ENCODE measurements at places on chromosomes 1 and 21.

- DNase-seq, result no peak
Observed at GRCh38 chr1:22539510-22540118, 23.7 kb upstream of the EPHA8 start.

DNA sequence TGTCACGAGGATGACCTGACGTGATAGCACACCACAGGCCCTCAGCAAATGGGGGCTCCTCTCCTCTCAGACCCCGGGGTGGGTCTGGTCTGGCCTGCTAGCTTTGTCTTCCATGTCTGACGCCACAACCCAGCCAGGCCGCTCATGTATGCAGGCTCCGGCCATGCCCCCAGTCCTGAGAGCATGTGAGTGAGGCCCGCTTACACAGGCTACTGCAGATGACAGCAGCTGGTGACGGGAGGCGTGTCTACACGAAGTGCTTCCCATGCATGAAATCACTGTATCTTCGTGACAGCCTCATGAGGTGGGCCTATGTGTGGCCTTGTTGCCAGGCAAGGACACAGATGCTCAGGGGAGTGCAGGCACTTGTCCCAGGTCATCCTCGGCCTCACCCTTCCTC is 16.4 kb downstream of the WNT4 start:
- no peak for DNase-seq

GRCh38 chr21:19433623-19434022 is 1030.0 kb upstream of the TMPRSS15 start:
- no peak for DNase-seq

DNA sequence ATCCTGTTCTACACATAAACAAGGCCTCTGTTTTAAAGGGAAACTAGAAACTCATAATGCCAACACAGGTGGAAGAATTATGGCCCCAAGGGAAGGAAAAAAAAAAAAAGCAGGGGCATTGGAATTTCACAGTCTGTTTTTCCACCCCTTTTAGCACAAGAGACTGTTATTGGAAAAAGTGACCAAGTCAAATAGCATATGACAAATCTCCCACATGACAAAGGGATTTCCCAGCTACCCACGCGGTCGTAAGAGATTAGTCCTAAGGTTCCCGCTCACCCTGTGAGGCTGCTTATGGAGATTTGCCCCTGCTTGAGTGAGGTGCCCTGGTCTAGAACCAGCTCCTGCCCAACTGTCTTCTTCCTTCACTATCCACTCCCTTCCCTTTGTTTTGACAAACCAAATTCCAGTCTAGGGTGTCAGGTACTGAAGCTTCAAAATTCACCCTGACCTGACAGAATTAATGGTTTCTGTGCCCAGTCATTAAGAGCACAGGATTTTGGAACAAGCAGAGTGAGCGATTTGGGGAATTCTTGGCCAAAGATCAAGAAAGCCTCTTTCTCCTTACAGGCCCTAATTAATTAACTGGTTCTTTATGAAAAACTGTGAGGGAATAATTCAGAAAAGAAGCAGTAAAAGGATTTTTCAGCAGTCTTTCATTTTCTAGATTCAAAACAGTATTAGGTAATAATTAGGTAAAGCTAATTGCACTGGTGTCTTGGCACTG is 107.3 kb downstream of the NMNAT2 start:
- DNase-seq, result no peak

- no peak for DNase-seq
Observed at GRCh38 chr1:185860311-185860710, 126.1 kb downstream of the HMCN1 start.

- no peak for DNase-seq
Observed at GRCh38 chr1:67945733-67946374, 104.6 kb downstream of the DIRAS3 start.

GRCh38 chr1:103905363-103905762 is 155.7 kb downstream of the AMY1C start:
- no peak for DNase-seq

DNA sequence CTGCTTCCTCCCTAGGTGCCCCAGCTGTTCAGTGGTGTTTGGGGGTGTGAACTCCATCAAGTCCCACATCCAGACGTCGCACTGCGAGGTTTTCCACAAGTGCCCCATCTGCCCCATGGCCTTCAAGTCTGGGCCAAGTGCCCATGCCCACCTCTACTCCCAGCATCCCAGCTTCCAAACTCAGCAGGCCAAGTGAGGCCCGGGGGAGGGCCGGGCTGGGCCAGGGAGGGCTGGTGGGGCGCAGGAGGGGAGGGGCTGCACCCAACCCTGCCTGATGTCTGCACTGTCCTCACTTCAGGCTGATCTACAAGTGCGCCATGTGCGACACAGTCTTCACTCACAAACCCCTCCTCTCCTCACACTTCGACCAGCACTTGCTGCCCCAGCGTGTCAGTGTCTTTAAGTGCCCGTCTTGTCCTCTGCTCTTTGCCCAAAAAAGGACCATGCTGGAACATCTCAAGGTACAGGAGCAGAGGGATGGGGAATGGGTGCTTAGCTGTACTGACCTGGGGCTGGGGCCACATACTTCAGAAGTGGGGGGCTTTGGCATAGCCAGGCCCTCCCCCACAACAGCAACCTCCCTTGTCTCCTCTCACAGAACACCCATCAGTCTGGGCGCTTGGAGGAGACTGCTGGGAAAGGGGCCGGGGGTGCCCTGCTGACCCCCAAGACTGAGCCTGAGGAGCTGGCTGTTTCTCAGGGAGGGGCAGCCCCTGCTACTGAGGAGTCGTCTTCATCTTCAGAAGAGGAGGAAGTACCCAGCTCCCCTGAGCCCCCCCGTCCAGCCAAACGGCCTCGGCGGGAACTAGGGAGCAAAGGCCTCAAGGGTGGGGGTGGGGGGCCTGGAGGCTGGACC is 7.2 kb downstream of the ZNF687 start:
- DNase-seq, result no peak

GRCh38 chr1:204742676-204743251 is 57.2 kb upstream of the LRRN2 start:
- DNase-seq, result no peak

- DNase-seq, result no peak
Observed at GRCh38 chr21:41977034-41977950, 23.5 kb upstream of the C2CD2 start.

DNA sequence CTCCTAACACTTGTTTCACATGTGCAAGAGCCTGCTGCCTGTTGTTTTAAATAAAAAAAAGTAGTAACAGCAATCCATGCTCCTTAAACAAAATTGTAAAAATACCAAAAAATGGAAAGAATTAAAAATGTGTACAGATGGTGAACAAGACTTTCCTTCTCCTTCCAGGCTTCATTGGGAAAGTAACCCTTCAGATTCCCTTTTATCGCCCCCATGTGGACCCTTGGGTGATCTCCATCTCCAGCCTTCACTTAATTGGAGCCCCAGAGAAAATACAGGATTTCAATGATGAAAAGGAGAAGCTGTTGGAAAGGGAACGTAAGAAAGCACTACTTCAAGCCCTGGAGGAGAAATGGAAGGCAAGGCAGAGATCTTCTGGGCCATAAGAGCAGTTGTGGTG is 14.2 kb downstream of the VPS13D start:
- DNase-seq, result no peak

GRCh38 chr1:248852481-248853405 is 6.1 kb downstream of the ZNF692 start:
- no peak for DNase-seq

DNA sequence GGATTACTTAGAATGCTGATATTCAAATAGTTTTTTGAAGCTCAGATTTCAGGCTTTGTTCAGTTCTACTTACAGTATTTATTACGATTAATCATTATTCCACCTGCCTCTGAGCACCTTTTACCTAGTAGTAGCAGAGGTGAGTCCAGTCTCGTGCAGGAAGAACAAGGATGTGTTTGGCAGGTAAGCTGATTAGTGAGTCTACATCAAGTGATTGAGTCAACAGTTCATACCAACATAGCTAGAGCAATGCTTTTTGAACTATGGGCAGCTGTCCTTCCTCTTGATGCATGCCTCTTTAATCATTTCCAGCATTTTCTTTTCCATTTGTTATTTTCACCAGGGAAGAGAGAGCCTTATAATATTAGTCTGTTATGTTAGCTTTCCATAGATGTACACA is 838.9 kb downstream of the USP25 start:
- no peak for DNase-seq

DNA sequence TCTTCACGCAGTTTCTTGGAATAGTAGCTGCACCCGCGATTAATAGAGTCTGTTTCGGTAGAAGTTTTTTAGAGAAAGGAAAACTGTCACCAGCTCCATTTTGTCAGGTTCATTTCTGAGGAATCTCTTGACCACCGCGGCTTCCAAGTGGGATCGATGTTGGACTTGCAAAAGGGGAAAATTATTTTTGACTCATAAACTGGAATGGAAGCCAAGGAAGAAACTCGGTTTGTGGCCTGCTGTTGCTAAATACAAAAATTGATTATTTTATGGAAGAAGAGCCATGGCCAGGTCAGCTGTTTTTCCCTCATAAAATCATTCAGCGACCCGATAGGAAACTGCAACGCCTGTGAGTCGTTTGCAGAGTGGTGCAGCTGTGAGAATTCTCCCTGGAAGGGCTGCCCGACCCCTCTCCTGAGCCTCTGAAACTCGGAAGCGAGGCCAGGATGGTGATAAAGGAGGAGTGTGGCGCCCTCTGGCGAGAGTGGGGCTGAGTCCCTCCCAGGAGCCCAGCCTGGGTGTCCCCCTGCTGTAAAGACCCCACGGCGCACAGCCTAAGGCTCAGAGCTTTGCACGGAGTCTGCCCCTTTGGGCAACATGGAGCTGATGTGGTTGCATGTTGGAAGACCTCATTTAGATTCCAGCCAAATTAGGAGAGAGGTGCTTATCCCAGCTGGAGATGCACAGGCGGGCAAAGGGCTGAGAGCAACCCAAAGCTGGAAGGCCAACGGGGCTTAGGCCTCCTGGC is 83.6 kb upstream of the SLC25A33 start:
- peak; percentile 52 for DNase-seq

GRCh38 chr1:31583995-31584868 is 7.9 kb downstream of the TINAGL1 start:
- no peak for DNase-seq

DNA sequence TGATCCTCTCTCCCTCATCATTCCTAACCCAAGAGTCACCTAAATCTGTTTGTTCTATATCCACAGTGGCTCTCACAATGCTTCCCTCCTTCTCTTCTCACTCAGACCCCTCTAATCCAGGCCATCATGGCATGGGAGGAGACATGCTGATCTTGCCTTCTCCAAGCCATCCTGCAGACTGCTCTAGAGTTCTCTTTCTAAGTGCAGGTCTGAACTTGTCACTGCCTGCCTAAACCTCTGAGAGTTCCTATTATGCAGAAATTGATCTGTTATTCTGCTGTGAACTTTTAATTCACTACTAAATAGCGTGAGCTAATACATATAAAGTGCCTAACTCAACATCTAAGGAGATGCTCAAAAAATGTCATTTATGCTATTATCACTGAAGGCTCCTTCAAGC is 26.8 kb downstream of the LAMC2 start:
- no peak for DNase-seq

GRCh38 chr1:89755591-89755990 is 65.2 kb upstream of the LRRC8D start:
- no peak for DNase-seq

GRCh38 chr1:113977906-113978305 is 1.4 kb upstream of the OLFML3 start:
- no peak for DNase-seq

- no peak for DNase-seq
Observed at GRCh38 chr1:181099152-181100014, 10.9 kb downstream of the IER5 start.

DNA sequence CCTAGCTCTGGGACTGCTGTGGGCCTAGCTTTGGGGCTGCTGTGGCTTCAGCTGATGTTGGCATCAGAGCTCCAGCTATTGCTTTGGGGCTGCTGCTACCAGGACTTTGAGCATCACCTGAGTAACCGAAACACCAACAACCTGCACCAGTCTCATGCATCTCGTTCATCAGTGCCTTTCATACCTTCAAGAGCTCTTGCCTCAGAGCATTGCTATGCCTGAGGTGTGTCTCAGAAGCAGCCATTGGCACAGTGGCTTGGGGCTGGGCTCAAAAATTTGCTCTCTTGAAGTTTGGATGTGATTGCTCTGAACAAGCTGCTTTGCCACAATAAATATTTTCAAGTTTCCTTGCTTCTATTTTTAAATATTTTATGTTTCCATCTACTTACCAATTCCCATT is 6.7 kb upstream of the LCE2D start:
- DNase-seq, result no peak

- DNase-seq, result no peak
Observed at GRCh38 chr1:119594376-119594775, 53.7 kb downstream of the ZNF697 start.

GRCh38 chr21:25537174-25537573 is 70.1 kb downstream of the MRPL39 start:
- DNase-seq, result no peak

DNA sequence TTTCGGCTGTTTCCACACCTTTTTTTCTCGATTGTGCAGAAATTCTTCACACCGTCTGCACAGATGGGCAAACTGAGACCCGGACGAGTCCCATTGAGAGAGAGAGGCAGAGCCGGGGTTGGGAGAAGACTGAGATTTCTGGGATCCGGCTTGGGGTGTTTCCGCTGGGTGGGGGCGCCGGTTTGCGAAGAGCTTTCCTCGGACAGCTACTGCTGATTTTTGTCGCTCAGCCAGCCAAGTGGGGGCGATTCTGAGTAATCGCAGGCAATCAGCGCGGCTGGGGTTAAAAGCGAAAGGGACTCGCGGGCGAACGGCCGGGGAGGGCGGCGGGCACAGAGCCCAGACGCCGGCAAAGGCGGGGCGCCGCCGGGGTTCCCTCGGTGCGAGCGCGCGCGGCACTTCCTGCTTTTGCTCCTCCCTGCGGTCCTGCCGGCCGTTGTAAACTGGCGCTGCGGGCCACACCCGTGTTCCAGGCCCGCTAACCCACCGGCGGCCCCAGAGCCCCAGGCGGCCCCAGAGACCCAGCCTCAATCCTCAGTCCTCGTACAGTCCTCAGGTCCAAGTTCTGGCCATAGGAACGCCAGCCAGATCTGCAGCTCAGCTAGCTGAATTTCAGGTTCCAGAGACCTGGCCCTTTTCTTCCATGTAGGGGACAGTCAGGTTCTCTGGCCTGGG is 32.4 kb upstream of the JUN start:
- DNase-seq, result peak; percentile 73

- DNase-seq, result no peak
Observed at GRCh38 chr1:184242507-184242943, 144.3 kb upstream of the C1orf21 start.

- DNase-seq, result no peak
Observed at GRCh38 chr21:33539616-33540015, 2.3 kb downstream of the GART start.

GRCh38 chr1:22090867-22091266 is 38.4 kb downstream of the CDC42 start:
- no peak for DNase-seq
